NCI-H446 treated with DMSO at 0.1 percent for 48 hours (cell line): ENCODE measurements at places on chromosomes 7 and 10.

DNA sequence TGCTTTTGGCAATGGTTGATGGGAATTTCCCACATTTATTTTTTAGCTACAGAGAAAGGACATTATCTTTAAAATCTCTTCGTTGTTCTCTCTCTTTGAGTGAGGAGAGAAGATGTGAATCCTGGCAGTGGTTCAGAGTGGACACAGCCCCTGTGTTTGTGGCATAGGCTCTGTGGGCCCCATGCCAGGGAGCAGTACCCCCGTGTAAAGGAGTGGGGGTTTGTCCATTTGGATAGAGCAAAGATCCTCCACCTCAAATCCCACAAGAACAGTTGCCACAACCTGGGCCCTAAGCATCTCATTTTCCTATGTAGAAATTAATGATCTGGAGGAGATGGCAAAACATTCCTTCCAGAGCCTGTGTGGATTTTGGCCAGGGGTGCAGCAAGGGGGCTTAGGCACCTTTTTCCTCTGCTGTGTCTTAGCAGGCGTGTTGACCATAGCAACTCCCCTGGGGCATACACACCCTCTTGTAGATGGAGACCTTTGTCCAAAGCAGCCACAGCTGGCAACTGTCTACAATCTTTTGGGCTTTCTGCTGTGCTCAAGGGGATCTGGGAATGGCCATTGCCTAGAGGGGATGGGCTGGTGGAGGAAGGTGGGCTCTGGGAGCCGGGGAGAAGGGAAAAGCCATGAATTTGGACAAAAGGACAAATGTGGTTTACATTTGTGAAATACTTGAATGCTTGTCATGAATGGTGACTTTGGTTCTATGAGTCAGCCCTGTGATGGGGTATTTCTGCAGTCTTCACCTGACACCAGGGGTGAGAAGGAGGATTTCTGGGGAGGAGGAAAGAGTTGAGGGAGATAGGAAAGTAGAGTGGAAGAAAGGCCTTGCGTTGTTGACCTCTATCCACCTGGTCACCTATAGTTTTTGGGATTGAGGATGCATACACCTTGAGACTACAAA, 92.0 kb downstream of the TCF7L2 start:
- no peak for DNase-seq

GRCh38 chr10:132826524-132827422, 40.8 kb upstream of the NKX6-2 start:
- DNase-seq = no peak

DNA sequence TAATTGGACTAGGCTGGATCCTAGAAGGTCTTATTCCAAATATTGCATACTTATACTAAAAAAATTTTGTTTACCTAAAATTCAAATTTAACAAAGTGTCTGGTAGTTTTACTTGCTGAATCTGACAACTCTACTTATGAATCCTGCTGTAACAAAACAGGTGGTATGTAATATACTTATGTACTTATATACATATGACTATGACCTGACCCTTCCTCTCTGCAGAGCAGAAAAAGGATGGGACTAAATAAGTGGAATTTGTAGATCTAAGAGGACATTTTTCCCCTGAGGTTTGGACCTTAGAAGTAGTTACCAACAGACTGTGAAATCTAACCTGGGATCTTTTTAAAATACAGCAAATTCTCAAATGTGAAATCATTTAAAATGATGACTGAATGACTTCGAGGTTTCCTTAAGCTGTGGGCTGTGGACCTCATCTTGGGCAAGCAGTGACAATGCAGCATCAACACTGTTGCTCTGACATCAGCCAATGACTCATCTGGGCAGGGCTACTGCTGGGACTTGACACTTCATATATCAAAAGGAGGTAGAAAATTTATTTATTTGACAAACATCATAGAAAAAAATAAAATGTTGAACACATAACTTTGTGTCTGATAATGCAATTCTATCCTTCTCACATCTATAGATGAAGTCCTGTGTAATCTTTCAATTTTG, 73.6 kb downstream of the RELN start:
- no peak for DNase-seq

GRCh38 chr10:47195274-47195885, 104.6 kb upstream of the GDF10 start:
- DNase-seq = no peak

GRCh38 chr7:105156731-105157130, 142.7 kb downstream of the KMT2E start:
- DNase-seq = no peak

- DNase-seq = no peak
These were observed 51.7 kb upstream of the FZD1 start for GRCh38 chr7:91212582-91212981.

DNA sequence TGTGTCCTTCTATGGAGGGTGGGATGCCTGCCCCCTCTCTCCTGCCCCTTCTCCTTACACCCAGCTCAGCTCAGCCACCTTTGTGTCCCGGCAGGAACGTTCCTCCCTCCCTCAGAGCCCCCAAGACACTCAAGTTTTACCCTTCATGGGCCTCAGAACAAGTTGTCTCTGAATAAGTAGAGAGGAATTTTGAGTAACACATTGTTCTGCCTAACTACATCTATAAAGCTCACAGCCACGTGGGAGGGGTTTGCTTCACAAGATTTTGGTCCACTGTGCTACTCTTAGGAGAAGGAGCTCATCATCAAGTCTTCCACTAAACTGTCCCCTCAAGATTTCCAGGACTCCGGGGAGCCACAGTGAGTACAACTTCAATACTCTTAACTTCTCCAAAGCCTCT, 51.6 kb upstream of the ZNF32 start:
- no peak for DNase-seq

- DNase-seq = no peak
These were observed 58.6 kb upstream of the PRSS1 start for GRCh38 chr7:142690554-142691182.

DNA sequence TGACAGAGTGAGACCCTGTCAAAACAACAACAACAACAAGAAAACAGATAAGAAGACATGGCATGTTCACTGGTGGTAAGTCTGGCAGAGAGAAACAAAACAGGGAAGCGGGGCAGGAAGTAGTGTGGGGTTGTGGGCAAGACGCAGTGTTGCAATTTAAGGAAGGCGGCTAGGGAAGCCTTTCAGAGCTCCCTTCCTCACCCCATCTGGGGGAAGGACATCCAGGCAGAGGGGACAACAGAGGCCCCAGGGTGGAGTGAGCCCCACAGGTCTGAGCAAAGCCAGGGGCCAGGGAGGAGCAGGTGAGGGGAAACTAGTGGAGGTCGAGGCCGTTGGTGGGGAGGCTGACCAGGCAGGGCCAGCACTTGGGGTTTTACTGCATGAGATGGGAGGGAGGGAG, 16.8 kb downstream of the LAT2 start:
- no peak for DNase-seq

DNA sequence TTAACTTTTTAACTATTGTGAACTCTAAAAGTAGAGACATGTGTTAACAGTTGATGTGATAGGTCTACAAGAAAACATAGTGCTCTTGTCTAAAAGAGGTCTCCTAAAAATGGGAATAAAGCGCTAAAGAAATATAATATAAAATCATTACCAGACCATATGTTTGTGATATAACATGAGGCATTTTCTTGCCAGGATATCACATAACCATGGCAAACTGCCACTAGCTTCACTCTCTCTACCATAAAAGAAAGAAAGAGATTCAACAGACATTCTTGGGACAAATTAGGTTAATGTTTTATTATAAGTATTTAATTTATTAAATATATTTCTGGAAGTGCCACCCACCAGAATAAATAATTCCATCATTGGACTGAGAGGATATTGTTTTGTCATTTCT, 115.0 kb downstream of the TMEM26 start:
- DNase-seq = peak; percentile 48

- DNase-seq = no peak
These were observed 172.4 kb downstream of the PRPF18 start for GRCh38 chr10:13759168-13759567.

DNA sequence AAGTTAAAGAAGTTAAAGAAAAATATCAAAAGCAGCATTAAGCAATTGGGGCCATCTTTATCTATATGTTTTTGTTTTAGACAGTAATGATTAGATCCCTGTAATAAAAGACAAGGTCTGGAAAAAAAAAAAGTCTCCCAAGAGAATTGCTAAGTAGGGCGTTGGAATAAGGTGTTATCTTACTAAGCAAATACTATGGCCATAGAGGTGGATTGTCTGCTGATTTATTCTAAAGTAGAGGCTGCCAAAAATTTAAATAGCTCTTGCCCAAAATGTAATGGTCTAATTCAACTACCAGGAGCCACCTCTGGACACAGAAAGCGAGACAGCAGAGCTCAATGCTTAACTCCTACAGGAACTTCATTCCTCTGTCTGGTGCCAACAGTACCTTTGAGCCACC, 71.6 kb downstream of the HERPUD2 start:
- DNase-seq = no peak

DNA sequence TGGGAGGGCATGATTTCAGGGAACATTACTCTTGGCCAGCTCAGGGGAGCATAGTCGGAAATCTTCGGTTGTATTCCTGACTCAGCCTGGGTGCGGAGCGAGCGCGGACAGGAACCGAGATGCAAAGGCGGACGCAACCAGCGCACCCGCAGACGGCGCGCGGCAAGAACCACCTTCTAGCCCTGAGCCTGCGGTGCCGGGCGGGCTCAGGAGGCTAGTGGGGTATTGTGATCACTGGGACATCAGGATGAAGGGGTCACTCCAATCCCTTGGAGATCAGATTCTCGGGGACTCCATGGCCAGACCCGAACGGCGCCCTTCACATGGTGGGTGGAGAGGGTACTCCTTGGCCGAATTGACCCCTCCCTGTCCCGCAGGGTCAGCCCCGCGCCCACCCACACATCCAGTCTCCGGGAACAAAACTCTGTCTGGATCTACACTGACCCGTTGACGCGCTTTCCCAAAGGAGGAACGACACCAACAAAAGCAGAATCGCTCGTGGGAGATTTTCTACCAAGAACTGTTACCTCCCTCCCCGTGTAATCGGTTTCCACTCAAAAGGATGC, 730.5 kb downstream of the ZWINT start:
- no peak for DNase-seq

DNA sequence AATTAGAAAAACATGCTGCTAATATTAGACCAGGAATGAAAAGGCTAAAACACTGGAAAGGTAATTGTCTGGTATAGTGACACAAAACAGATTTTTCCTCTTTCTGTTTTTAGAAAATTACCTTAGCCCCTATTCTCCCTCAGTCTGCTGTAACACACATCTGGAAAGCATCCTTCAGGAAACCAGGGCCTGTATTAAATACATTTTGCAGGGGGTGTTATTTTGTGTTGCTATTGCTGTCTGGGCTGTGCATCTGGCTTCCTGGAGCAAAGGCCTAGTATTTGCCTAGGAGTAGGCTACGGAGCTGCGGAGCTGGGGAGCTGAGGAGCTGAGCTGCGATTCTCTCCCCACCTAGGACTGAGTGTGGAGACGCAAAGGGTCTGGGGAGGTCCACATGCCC, 169.3 kb downstream of the GFRA1 start:
- DNase-seq = no peak

DNA sequence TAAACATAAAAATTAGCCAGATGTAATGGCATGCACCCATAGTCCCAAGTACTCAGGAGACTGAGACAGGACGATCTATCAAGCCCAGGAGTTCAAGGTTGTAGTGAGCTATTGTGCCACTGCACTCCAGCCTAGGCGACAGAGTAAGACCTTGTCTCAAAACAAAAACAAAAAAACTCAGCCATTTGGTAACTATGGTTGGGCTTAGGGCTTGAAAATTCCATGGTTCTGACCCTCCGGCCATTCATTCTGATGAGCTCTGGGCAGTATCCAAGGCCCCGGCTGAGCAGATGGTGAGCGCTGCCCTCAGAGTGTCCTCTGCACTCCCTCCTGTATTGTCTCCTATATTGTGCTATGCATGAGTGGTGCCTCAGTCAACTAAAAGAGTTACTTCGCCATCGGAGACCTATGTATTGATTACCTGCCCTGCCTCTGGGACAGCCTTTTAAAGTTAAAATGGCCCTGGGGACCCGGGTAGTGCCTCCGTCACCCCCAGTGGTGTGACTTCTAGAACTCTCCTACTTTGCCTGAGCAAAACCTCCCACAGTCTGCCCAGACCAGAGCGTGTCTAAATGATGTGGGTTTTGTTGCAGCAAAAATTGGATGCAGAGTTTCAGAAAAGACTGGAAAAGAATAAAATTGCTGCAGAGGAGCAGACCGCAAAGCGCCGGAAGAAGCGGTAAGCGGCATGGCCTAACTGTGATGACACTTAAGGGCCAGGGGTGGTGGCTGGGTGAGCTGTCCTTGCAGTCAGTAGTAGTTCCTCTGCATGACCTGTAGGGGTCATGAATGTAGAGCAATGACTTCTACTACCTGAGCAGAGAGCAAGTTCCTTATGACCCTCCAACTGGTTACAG, 8.1 kb downstream of the PRKRIP1 start:
- DNase-seq = no peak

GRCh38 chr10:90162271-90162853, 461.0 kb downstream of the KIF20B start:
- DNase-seq = no peak

DNA sequence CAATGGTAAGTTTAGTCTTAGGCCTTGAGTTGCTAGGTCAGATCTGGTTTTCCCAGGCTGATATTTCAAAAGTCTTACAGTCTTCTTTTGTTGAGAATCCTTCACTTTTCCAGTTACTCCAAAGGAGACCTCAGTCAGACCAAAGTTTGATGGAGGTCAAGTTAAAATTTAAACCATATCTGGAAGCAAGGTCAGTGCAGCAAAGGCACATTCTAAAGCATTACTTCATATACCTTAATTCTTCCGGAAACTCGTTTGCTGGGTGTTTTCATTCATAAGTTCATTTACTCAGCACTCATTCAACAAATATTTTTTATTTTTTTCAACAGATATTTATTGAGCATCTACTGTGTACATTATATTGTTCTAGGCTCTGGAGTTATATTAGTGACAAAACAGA, 403.0 kb upstream of the LRGUK start:
- no peak for DNase-seq

DNA sequence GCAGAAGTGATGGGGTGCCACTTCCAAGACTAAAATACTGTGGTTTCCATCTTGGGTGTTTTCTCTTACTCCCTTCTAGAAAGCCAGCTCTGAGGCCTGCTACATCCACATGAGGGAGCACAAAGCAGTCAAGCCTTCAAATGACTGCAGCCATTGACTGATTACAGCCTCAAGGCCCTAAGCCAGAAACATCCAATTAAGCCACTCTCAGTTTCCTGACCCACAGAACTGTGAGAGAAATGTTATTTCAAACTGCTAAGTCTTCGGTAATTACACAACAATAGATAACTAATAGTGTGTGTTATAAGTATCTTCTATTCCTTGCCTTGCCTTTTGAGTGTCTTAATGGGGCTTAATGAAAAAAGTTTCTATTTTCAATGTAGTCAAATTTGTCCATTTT, 24.8 kb downstream of the BRAF start:
- DNase-seq = peak; percentile 51

DNA sequence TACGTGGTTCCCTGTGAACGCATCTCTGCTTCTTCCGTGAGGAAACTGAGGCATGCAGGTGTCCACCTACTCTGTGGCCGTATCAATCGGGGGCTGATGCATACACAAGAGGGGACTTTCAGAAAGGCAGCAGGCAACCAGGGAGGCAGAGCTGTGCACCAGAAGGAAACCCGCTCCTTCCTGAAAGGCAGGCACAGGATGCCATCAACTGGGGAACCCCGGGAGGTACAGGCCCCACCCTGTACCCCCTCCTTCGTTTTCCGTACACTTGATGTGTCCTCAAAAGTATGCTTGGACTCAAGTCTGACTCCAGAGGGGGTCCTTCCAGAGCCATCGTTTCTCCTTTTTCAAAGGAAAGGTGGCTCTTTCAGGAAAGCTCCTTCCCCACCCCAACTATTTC, 59.5 kb downstream of the ASB13 start:
- no peak for DNase-seq
